ENCODE measurements at places on chromosomes 2 and 18. TPM values are rescaled to one million over a fixed set of nuclear protein-coding genes. Genes with fewer than 3 reads are reported as not detected.

Gene TCF7L1
- 17.3 TPM for total RNA-seq

Gene AKAIN1
- total RNA-seq, result not detected

Gene MEIS1
- 36.1 TPM for total RNA-seq

Gene CHRND
- total RNA-seq, result not detected

Gene DYNC1I2
- total RNA-seq, result 58.6 TPM

Gene GAD1
- not detected for total RNA-seq

Gene ELOA2
- not detected for total RNA-seq

Gene HAAO
- total RNA-seq, result 3.4 TPM

Gene ARHGEF4
- 8.3 TPM for total RNA-seq

Gene RND3
- 18.5 TPM for total RNA-seq

Gene GALR1
- total RNA-seq, result 0.03 TPM

- no peak for DNase-seq
These were observed 49.7 kb downstream of the STAT1 start for GRCh38 chr2:190964170-190964795.

- DNase-seq, result no peak
These were observed 113.6 kb downstream of the METTL8 start for GRCh38 chr2:171320208-171320621.

DNA sequence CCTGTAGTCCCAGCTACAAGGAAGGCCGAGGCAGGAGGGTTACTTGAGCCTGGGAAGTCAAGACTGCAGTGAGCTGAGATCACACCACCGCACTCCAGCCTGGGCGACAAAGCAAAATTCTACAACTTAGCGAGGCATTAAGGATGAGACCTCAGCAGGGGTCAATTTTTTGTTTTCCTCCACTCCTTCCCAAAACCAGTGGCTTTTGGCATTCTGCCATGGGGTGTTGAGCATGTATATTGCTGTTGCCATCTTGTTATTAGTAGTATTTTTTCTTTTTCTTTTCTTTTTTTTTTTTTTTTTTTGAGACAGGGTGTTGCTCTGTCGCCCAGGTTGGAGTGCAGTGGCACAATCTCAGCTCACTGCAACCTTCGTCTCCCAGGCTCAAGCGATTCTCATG is 8.9 kb upstream of the GIGYF2 start:
- DNase-seq, result no peak

DNA sequence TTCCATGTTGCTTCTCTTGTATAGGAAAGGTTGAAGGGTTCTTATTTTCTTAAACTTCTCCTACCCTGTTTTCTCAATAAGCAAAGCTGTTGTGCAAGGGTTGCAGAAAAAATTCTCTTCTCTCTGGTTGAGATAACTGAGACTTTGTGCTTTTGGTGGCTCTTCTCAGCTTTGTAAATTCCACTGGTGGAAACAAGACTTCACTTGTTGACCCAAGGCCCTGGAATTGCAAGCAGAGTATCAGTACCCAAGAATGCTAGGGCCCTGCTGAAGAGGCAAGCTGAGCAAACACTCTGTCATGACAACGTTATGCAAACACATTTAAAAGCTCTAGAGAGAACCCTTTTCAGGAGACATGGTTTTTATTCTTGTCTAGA is 294.7 kb upstream of the EPAS1 start:
- DNase-seq, result no peak

- DNase-seq, result no peak
These were observed 674.7 kb downstream of the PLCL1 start for GRCh38 chr2:198479065-198479464.

DNA sequence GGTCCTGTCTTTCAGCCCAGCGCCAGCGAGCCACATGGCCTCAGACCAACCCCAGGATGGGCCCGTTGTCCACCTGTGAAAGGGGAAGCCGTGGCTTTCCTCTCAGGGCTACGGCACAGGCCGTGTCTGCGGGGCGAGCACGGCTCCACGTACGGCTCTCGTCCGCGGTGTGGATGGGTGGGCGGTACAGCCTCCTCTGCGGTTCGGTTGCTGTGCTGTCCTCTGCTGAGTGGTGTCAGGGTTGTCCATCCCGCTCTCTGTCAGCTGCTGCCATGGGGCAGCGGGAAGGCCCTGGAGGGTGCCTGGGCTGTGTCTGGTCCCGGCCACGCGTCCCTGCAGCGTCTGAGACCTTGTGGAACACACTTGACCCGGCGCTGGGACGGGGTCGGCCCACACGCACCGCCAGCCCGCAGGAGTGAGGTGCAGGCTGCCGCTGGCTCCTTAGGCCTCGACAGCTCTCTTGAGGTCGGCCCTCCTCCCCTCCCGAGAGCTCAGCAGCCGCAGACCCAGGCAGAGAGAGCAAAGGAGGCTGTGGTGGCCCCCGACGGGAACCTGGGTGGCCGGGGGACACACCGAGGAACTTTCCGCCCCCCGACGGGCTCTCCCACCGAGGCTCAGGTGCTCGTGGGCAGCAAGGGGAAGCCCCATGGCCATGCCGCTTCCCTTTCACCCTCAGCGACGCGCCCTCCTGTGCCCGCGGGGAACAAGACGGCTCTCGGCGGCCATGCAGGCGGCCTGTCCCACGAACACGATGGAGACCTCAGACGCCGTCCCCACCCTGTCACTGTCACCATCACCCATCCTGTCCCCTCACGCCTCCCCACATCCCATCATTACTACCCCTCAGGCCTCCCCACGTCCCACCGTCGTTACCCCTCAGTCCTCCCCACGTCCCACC is 128.7 kb downstream of the NFATC1 start:
- DNase-seq, result no peak

DNA sequence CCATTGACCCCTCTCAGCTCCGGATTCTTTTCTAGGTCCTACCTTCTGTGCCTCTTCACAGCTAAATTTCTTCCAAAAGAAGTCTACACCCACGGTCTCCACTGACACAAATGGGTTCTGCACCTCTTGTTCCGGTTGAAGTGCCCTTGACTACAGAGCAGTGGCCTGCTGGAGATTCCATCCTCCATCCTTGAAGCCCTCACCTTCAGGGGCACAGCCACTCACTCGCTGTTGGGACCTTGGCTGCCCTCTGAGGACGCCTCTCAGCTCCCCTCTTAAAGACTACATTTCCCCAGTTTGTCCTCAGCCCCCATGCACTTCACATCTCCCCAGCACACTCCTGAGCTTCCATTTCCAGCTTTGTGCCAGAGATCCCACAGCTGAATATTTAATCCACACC is 226.3 kb downstream of the ATAD2B start:
- DNase-seq, result no peak

GRCh38 chr2:106063181-106063580 is 130.9 kb downstream of the UXS1 start:
- no peak for DNase-seq

DNA sequence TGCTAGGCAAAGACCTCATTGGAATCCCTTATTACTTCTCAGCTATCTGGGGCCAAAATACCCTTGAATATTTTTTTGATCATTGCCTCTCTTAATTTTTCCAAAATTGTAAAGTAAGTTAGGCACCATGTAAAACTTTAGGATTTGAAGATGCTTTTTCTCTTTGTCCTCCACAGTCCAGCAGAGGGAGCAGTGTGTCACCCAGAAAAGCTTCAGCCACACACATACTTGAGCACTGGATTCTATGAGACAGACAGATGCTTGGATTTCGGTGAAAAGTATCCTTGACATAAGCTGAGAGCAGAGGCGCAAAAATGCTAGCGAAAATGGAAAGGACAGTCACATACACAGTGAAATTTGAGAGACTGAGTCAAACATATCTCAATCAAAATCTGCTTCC is 74.7 kb upstream of the KCNJ3 start:
- DNase-seq, result peak; percentile 21

DNA sequence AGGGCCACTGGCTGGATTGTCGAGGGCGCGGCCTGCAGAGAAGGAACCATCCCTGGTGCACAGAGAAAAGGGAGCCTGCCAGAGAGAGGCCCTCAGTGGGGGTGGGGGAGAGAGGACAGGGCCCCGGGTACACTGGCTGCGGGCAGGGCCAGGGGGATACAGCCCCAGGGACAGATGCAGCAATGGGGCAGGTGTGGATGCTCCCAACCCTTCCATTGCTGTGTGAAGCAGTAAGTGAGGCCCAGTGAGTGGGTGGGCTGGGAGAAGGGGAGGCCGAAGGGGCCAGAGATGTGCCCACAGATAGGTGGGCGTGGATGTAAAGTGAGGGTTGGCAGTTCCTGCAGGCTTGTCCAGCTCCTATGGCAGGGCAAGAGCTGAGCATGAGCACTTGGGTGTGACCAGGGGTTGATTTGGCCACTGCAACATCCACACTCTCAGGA is 7.4 kb downstream of the AGXT start:
- DNase-seq, result no peak

DNA sequence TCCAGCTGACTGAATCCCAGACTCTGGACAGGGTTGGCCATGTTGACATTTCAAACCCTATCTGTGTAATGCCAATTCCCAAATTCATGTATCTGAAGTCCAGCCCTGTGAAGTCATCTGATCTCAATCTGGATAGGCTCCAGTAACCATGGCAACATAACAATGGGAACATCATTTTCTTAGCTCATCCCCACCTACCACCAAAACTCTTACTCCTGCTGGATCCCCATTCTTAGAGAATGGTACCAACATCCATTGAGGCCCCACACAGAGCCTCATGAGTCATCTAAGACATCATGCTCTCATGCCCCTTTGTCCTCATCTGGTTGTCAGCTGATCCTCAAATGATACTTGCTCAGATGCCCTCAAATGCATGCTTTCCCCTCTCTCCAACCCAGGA is 58.9 kb upstream of the TEX51 start:
- no peak for DNase-seq

DNA sequence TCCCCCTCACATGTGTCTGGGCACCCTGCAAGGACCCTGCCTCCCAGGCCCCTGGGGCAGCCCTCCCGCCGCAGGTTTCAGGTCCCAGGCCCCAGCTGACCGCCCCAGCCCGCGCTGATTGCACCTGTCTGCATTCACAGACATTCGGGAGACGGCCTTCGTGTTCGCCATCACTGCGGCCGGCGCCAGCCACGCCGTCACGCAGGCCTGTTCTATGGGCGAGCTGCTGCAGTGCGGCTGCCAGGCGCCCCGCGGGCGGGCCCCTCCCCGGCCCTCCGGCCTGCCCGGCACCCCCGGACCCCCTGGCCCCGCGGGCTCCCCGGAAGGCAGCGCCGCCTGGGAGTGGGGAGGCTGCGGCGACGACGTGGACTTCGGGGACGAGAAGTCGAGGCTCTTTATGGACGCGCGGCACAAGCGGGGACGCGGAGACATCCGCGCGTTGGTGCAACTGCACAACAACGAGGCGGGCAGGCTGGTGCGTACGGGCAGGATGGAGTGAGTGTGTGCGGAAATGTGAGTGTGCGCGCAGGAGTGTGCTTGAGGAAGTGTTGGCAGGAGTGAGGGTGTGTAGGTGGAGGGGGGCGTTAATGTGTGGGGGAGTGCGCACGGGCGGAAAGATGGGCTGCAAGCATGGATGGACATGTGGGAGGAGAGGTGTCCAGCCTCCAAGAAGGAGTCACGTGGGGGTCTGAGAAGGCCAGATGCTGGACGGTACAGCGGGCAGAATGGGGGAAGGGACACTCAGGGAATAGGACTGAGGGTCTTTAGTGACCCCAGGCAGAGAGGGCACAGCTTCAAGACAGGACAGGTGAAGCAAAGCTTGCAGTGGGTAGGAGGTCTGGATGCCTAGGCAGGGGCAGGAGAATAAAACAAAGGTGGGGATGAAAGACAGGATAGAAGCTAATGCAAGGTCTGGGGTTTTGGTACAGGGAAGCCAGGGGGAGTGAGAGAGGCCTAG is 9.0 kb upstream of the WNT10A start:
- no peak for DNase-seq

DNA sequence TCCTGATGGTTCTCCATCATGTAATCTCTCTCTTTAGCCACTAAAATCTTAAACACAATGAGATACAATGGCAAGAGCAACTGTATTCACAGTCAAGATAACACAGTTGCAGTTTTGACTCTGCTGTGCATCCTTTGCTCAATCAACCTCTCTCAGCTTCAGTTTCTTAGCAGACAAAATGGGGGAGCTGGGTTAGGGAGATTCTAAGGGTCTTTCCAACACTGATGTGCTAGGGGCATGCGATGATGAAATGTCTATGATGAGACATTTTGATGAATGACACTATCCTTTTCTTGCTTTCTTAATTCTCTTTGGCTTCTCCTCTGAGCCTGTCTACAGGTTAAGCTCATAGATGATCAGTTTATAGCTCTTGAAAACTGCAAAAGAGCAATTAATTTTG is 1.1 kb downstream of the SERPINB10 start:
- DNase-seq, result no peak

DNA sequence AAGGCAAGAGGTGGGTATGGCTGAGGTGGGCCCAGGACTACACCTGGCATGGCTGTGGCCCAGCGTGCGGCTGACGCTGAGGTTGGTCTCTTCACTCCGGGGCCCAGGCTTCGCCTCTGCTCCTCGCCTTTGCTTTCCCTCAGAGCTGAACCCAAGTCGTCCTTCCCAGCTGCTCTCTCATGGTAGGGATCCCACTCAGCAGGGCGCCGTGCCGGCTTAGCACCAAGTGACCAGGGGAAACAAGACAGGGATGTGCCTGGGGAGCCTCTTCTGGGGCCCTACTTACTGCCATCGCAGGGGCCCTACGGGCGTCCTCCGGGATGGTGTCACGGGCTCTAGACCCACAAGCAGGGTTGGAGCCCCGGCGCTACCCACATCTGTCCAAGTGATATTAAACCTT is 138.1 kb upstream of the ALKAL2 start:
- no peak for DNase-seq

- DNase-seq, result no peak
These were observed 222.1 kb downstream of the ETAA1 start for GRCh38 chr2:67619204-67619603.

DNA sequence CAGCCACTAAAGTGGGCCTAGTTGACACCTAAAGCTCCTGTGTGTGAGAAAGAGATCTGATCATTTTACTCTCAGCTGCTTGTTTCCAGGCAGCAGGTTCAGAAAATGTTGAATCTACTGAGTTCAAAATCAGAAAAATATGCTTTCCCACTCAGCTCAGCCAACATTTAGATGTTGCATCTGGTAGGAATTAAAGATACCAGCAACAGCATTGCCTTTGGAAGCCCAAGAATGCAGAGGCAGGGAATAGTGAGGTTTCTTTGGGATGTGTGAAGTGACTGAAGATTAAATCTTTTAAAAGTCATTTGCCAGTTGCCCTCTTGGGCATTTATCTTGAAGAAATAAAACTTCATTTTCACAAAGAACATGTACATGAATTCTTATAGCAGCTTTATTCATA is 33.9 kb upstream of the DOCK10 start:
- DNase-seq, result no peak

All from left cardiac atrium (tissue), 4 donors.